Cortex of kidney (tissue), 1 donor: ENCODE measurements at places on chromosomes 12 and 14.
A peak's percentile ranks its signal among the peaks of the same experiment; 100 is the strongest.

DNA sequence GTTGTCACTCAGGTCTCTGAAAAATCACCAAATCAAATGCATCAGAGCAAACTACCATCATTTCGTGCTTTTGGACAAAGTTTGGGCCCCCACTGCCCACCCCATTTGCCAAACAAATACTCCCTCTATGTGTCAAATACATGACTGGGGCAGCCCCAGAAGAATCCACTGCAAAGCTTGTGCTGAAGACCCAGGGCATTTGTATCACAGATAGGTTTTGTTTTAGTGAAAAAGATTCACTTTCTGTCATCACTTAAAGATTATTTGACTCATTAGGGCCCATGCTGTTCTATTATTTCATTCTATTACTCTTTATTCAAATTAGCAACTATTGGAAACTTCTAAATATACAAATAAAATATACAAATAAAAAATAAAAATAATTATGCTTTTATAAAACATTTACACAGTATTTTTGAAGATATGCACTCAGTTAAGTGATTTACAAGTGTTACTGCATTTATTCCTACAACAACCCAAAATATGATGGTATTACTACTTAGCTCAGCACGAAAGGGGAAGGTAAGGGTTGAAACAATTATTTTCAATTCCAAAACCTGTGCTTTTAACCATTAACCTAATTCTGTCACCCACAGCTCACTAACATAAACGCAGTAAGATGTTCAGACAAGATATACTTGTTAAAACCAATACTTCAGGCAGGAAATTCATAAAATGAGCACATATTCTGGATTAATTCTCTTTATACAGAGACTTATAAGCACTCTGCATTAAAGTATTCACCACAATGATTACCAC, 36.5 kb downstream of the LRIG3 start:
- DNase-seq = no peak

DNA sequence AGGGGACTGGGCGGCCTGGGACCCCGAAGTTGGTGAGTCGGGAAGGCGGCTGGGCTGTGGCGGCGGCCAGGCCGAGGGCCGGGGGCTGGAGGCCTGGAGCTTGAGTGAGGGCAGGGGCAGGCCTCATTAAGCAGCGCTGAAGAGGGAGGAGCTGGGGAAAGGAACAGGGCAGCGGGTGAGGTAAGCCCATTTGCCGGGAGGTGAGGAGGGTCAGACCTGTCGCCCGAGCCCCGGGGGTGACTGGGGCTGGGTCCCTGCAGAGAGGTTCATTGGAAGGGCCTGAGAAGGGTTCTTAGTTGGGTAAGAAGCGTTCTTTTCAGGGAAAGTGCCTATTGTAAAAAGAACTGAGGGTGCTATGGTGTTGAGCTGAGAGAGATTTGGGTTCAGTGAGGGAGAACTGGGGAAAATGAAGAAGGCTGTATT, 441 bp downstream of the RAB5B start:
- DNase-seq = no peak

- no peak for DNase-seq
These were observed 6.8 kb downstream of the FAM216A start for GRCh38 chr12:110475426-110475825.

DNA sequence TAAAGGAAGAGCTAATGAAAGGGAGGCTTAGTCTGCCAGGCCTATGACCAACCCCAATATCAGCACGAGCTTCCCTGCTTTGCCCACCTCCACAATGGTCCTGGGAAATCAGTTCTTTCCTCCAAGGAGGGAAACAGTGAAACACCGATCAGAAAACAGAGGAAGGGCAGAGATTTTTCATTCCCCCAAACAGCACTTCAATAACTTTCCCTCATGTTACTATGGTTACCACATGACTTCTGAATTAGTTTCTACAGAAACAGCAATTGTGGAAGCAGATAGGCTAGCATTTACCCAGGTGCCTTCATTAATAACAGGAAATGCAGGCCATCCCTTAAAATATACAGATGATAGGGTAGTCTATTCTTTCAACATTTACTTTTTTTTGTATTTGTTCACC, 35.9 kb downstream of the TRIM9 start:
- no peak for DNase-seq

- no peak for DNase-seq
These were observed 41.8 kb upstream of the E2F7 start for GRCh38 chr12:77107121-77107520.

- DNase-seq = peak; percentile 33
These were observed 49.7 kb downstream of the PSMA6 start for GRCh38 chr14:35341751-35342488.

- DNase-seq = no peak
These were observed 11.6 kb downstream of the PLEKHG3 start for GRCh38 chr14:64715628-64716412.

- DNase-seq = no peak
These were observed 19.3 kb downstream of the MMAB start for GRCh38 chr12:109553906-109554500.

- no peak for DNase-seq
These were observed 304.1 kb downstream of the SYT1 start for GRCh38 chr12:79168687-79169086.

DNA sequence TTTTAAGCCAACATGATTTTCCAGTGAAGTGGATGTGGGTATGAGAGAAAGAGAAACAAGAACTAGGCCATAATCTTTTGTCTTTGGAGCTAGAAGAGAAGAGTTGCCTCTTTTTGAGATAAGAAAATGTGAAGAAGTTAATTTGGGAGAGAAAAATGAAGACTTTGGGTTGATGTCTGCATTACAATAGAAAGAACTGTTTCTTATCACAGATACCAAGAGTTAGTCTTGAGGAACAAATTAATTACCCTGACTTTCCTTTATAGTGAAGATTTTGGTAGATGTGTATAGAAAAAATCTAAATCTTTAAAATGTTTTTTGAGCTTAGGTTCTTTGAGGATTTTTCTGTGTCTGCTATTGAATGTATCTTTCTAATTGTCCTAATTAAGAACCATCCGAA, 4.2 kb downstream of the A2M start:
- DNase-seq = no peak

DNA sequence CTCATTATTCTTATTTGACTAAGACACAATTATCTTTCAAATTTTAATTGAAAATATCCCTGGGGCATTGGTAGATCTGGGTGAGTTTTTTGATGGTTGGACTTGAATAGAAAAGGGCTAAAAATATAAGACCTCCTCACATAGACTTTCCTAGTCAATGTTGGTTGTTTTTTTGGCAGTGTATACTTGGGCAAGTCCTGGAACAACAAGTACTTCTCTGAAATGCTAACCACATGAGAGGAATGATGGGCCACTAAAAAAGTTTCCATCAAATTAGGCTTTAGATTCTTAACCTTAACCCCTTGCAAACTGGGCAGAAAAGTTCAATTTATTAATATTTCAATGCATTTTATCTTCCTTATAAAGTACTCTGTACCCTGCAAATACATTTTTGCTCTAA, 97.6 kb downstream of the FGD4 start:
- DNase-seq = no peak

DNA sequence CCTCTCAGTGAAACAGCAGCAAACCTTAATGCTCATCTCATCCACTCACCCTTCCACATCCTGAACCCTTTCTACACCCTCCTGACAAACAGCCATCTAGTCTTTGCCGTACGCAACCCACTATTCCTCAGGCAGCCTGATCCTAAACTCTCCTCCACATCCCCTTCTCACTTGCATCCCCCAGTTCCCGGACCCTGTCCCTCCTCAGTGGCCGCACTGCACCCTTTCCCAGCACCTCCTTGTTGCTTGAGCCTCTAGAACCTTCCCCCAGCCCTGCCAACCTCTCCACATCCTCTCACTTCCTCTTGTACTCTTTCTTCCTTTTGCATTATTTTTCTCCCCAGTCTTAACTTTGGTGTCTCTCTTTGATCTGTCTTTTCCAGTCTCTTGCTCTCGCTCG, 42.9 kb downstream of the IQSEC3 start:
- DNase-seq = no peak

- no peak for DNase-seq
These were observed 35.2 kb upstream of the DCD start for GRCh38 chr12:54683398-54683797.

- DNase-seq = no peak
These were observed 3.5 kb downstream of the FOS start for GRCh38 chr14:75282170-75282554.

DNA sequence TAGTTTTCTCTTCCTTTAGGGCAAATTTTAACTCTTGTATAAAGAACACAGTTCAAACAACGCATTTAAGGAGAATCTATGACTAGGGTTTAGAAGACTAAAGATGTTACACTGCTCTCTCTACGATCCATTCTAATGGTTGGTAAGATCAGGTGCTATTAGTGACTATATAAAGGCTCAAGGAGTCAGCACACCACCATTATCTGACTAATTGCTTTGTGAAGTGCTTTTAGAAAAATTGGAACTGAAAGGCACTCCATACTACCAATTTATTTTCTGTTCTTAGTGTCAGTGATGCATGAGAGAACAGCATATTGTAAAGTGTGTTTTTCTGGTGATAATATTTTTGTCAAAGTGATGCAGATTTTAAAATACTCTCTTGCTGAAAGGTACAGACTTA, 136.8 kb downstream of the SYT1 start:
- DNase-seq = no peak

DNA sequence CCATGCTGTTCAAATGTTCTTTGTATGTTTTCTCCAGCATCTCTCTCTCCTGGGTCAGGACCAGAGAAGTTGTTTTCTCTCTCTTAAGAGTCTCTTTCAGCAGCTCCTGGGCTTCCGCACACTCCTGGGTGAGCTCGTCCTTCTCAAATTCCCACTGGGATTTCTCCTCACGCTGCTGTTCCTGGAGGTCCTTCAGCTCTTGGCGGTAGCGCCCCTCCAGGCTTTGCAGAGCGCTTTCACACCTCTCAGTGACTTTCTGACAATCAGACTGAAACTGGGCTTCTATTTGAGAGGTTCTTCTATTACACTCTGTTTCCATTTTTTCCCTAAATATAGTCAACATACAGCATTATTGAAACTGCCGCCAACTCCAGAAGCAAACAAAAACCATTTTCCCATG, 72.7 kb downstream of the NIN start:
- no peak for DNase-seq

DNA sequence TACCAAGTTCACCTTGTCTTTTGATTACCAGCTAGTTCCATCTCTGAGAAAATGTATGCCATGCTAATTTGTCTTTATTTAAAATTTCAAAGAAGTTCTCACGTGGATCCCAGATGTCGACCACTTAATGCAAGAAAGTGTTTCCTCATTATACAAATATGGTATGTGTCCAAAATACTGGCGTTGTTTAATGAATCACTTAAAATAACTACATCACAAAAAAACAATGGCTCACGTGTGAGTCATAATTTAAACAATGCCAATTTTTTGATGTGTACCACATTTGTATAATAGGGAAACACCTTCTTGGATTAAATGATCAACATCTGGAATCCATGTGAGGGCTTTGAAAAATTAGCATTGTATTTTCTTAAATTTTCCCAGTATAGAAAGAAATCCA, 40.8 kb downstream of the DBX2 start:
- no peak for DNase-seq

DNA sequence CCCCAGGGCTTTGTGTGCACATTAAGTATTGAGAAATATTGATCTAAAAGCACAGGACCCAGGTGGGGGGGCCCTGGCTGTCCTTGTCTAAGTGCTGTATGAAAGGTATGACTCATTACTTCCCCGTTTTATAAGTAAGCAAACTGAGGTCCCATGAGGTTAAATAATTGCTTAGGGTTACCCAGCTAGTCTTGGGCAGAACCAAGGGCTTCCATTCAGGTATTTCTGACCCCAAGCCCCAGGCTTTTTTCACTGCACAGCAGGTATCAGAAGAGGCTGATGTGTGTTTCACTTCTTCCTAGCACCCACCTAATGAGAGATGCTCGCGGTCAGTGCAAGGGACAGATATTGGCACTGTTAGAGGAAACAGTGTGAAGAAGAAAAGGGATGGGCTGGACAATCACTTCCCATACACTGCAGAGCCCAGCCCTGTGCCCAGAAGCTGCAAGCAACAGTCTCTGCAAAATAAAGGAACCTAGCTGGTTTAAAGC, 4.7 kb upstream of the TC2N start:
- DNase-seq = no peak

- no peak for DNase-seq
These were observed 550.7 kb downstream of the SLC6A15 start for GRCh38 chr12:84361651-84362551.

- DNase-seq = no peak
These were observed 93.4 kb upstream of the NCOR2 start for GRCh38 chr12:124660851-124661250.

GRCh38 chr12:100399095-100399494, 42.2 kb downstream of the SLC17A8 start:
- DNase-seq = no peak

GRCh38 chr14:79175671-79176070, 1005.5 kb downstream of the NRXN3 start:
- no peak for DNase-seq

DNA sequence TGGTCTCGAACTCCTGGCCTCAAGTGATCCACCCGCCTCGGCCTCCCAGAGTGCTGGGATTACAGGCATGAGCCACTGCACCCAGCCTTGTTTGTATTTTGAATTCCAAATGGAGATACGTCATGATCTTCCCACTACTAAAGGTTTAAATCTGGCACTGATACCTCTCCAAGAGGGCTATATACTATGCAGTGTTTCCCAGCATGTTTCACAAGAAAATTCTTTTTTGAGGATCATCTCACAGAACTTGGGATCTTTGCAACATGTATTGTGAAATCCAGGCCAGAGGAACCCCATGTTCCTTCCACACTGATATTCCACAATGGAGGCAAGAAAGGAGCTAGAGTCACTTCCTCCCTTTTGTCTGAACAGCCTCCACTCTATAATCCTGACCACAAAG, 112.7 kb downstream of the NT5DC3 start:
- no peak for DNase-seq

DNA sequence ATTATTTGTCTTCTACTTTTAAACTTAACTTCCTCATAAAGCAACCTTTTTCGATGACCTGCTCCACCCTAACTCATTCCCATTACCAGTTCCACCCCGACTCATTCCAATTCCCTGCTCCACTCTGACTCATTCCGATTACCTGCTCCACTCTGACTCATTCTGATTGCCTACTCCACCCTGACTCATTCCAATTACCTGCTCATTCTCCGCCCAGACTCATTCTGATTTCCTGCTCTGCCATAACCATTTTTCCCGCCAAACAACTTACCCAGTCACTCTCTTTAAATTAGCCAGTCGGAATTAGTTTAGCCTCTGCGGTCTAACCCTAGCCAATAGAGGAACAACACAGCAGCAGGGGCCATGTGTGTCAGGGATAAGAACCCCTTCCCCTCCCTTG, 249.1 kb downstream of the DPY19L2 start:
- no peak for DNase-seq
